MG63 (cell line): ENCODE measurements at places on chromosomes 4 and X. TPM values are rescaled to one million over a fixed set of nuclear protein-coding genes. Genes with fewer than 3 reads are reported as not detected.

RNF128 gene
- total RNA-seq: 0.30 TPM in 1 of 2 replicates, not detected in the other

TMEM271 gene
- not detected in 2 replicates for total RNA-seq

GRCh38 chr4:8192748-8193738 is 6.0 kb upstream of the SH3TC1 start:
- DNase-seq: peak; percentile 39

- DNase-seq: no peak
Observed at GRCh38 chr4:89055157-89056080, 1.6 kb downstream of the FAM13A start.

DNA sequence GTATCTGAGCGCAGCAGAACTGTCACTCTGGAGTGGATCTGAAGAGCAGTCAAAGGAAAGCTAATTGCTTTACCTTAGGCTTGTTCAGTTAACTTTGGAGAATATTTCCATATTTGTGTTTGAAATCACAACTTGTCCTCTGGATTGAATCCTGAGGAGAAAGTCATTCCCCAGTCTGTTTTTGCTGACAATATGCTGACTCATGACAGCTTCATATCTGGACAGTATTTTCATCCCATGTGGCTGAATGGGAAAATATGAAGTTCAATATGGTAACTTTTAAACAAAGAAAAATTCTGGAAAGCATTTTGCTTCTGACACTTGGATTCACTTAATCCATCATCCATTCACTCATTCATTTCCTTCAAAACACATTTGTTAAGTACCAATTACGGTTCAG is 46.3 kb upstream of the MAGEC3 start:
- no peak for DNase-seq
